ENCODE measurements at places on chromosomes 12 and 14. TPM values are rescaled to one million over a fixed set of nuclear protein-coding genes. Genes with fewer than 3 reads are reported as not detected.

KLC1 gene
- polyA plus RNA-seq, result 120 TPM

GRCh38 chr12:111881716-111882115 is 39.7 kb downstream of the MAPKAPK5 start:
- DNase-seq, result no peak

DNA sequence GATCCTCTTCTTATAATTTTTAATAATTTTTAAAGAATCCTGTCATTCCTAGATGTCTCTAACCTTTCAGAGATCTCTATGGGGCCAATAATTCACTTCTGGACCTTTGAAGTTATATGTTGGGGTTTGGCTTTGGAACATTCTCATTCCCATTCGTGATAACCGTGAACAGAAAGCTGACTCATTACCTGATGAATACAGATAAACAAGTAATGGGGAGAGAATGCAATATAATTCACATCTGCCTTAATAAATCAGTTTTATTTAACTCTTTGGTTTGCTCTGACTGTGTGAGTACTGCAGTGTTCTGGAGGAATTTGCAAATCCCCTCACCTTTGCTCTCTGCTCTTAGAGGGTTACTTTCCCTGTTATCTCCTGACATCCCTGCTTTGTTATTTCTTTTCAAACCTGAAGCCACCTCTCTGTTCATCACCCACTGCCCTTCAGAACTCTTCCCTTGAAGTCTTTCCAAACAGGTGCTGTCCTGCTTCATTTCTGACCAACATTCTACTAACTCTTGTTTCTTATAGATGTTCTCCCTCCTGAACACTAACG is 79.6 kb upstream of the SLC38A2 start:
- DNase-seq, result no peak

FAM186B gene
- polyA plus RNA-seq, result 1.3 TPM

GRCh38 chr12:29073631-29074239 is 75.3 kb upstream of the FAR2 start:
- DNase-seq, result peak; percentile 22

DNA sequence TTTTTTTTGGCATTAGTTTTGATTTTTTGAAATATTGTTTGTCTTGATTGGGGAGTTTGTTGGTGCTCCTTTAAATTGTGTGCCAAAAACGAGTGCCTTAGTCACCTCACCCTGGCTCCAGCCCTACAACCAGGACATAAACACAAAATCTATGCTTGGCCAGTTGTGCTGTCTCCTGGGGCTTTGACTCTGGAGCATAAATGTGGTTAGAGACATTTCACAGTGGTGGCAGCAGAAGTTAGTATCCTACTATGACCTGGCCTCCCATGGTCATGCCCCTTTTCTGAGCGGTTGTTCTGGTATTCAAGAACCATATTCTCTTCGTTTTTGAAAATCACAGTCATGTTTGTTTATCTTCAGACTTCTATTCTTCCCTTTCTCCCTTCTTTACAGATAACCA is 70.7 kb upstream of the PSMA6 start:
- DNase-seq, result no peak

- DNase-seq, result peak; percentile 90
Observed at GRCh38 chr14:61750708-61751474, 11.3 kb upstream of the SNAPC1 start.

- DNase-seq, result no peak
Observed at GRCh38 chr14:101125313-101125712, 221.8 kb upstream of the RTL1 start.

GLT8D2 gene
- polyA plus RNA-seq, result 11.4 TPM

DNA sequence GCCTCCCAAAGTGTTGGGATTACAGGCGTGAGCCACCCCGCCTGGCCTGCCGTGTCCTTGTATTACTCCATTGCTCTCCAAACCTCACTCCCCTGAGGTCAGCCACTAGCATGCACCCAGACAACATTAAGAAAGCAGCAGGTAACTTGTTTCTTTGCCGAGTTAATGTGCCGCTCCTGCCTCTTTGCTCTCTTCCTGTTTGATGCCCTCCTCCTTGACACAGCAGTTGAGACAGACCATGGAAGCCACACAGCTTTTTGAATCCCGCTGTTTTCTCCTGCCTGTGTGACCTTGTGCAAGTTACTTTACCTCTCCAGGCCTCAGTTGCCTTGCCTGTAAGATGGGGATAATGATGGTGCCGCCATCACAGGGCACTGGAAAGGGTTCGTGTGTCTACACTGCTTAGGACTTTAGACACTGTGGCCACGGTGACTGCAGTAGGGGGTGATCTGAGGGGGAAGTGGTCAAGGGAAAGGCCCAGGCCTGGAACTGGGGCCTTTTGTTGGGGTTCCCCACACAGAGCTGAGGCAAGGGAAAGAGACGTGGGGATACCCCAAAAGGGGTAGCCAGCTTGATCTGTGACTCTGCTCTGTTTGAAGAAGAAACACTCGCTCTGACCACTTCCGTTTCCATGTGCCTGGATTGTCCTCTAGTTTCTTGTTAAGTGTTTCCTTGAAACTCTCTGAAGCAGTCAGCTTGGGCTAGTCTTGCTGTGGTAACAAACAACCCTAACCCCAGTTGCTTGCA is 69.3 kb downstream of the RIN3 start:
- no peak for DNase-seq

NUDT4 gene
- 29.6 TPM for polyA plus RNA-seq

IL26 gene
- polyA plus RNA-seq, result not detected

DNA sequence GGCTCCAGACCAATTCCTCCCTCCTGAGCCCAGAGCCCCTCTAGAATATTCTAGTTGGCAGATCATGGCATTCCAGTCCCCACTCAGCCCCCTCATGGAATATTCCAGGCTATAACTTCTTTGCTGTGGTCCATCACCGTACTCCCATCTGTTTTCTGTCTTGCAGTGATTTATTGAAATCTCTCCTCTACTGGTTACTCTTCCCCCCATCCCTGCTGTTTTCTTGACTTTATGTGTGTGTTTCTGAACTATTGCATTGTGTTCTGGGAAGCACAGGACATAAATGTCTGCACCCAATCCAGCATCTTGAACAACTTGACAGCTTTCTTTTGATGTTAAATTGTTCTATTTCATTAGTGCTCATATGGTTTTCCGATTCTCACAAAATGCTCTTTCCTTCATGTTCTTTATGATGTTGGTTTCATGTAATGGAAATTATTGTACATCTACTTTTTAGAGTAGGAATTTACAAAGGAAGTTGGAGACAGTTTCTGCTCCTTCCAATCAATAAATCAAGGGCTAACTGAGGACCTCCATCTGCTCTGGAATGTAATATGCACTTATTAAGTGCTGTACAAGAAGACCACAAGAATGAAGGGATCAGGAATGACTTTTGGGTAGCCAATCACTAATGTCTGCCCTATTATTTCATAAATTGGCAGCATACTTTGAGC is 26.3 kb downstream of the PDE6H start:
- no peak for DNase-seq

NOPCHAP1 gene
- polyA plus RNA-seq, result 6.3 TPM

- no peak for DNase-seq
Observed at GRCh38 chr12:67525617-67525884, 123.0 kb upstream of the DYRK2 start.

DTX1 gene
- polyA plus RNA-seq, result 8.4 TPM

DNA sequence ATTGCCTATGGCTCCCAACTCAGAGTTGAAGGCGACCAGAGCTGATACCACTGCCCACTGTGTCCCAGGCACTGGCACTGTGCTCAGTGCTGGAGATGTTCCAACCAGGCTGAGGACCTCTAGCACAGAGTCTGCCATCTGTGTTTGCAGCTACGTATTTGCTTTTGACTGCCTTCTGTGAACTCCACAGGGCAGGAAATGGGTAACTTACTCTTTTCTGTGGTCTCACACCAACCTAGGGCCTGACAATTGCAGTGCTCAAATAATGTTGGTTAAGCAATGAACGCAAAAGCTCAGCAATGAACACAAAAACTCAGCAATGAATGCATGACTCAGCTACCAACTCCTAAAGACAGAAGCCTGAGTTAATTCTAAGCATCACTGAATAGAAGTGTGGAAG is 202.8 kb downstream of the NUAK1 start:
- no peak for DNase-seq

MDM2 gene
- polyA plus RNA-seq, result 52.0 TPM

DNA sequence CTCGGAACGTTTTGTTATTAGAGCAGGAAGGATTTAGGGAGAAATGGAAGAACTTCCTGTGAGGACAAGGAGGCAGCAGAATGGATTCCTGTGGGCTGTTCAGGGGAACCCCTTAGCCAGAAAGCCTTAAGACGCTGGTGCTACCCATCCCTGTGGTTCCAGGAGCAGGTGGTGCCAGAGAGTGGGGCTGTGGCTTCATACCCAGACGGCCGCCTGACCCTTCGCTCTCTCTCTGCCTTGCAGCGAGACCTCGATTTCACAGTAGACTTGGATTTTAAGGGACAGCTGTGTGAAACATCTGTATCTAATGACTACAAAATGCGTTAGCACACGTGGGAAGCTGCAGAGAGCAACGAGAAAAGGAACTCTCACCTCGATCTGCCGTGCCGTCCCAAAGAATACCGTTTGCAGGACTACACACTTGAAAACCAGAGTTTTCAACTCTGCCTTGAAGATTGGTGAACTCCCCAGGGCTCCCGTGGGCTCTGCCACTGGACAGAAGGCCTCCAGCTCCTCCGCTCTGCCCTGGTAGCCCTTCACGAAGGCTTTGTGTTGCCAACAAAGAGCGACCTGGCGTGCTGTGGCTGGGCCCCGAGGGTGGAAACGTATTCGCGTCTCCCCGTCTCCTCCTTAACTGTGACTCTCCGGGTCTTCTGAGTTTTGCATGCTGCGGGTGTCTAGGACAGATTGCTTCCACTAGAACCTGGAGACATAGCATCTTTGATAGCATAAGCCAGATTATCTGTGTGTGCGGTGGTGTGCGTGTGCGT is 102.0 kb downstream of the PRMT8 start:
- no peak for DNase-seq

DNA sequence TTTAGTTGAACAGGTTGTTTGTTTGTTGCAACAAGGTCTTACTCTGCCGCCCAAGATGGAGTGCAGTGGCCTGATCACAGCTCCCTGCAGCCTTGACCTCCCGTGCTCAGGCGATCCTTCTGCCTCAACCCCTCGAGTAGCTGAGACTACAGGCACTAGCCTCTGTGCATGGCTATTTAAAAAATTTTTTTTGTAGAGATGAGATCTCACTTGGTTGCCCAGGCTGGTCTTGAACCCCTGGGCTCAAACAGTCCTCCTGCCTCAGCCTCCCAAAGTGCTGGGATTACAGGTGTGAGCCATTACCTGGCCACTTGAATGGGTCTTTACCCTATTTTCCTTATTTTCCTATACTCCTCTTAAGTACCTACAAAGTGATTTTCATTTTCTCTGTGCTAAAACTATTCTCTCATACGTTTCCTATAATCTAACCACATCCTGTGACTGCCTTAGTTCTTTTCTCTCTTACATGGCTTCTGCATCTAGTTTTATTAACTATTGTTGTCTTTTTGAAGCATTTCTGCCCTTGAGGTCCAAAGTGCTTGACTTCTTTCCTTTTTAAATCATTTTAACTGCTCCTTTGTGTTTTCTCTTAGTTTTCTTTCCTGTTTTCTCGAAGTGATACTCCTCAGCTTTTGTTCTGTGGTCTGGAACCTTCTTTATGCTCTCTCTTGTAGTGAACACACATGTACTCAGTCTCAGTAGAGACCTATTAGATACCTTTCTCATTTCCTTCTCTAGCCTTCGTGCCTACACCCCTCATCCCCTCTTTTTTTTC is 14.1 kb downstream of the GPX2 start:
- DNase-seq, result no peak

DNA sequence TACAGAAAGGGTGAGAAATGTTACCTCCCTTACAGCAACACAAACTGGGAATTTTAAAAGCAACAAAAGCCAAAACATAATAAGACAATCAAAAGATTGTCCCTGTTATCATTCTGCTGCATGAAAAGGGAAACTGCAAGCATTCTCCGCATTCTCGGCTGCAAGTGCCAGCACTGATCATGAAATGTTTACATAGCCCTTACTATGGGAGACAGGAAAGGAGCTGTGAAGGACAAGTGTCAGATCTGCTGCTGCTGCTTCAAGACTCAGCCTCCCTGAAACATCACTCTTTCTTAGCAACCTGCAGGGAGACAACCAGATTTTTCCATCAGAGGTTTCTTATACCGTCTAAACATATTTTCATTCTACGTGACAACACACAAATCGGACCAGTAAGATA is 20.1 kb downstream of the DENND5B start:
- DNase-seq, result no peak

DAO gene
- not detected for polyA plus RNA-seq

DNA sequence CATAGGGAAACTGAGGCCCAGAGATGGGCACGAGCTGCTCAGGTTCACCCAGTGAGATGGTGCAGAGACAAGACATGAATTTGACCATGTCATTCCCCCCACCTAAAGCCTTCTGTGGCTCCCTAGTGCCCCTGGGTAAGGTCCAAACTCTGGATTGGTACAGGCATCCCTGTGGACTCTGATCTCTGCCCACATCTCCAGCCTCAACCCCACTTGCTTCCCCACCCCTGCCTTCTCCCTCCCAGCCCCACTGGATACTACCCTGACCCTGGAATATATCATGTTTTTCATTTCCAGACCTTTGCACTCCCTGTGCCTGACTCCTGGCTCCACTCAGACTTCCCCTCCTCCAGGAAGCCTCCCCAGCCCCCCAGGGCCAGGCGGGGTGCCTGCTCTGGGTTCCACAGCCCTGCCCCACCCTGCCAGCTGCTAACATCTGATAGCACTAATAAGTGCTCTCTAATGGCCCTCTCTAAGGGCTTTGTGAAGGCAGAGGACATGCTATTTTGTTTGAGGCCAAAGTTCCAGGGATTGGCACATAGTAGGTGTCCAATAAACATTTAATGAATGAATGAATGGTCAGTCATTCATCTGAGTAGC is 1.1 kb upstream of the SDSL start:
- DNase-seq, result no peak

DNA sequence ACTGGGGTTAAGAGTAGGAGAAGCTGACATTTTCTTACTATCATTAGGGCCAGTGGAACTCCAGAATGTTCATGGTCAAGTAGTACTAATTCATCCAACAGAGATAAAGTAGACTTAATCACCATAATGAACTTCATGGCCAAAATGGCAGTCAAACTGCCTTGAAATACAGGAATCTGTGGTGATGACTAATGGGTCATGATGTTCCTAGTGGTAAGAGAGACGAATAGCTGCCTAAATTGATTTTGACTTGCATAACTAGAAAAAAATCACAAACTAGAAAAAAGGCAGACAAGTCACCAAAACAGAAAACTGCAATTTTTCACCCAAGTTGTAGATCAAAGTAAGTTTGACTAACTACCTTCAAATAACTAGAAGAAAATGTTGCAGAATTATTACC is 138.5 kb downstream of the MGAT4C start:
- no peak for DNase-seq

DNA sequence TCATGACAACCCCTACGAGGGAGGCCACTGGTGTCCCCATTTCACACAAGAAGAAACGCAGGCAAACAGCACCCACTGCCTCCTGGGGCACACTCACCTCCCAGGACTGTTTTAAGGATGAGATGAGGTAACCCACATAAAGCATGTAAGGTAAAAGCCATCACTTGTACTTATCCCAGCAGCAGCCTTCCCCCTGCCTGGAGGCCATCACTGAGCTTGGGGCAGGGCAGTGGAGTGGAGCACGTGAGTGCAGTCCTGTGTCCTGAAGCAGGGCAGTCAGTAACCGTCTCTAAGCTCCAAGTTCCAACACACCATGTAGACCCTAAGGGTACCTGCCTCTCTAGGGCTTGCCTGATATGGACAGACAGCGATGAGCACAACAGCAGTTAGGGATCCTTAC is 1.7 kb downstream of the POLE start:
- no peak for DNase-seq

TTC9 gene
- polyA plus RNA-seq, result 0.80 TPM

TAS2R46 gene
- polyA plus RNA-seq, result not detected

LRFN5 gene
- 1.7 TPM for polyA plus RNA-seq

MDP1 gene
- 40.2 TPM for polyA plus RNA-seq
